GM12878 (cell line): ENCODE measurements at places on chromosomes 6 and 20.

DNA sequence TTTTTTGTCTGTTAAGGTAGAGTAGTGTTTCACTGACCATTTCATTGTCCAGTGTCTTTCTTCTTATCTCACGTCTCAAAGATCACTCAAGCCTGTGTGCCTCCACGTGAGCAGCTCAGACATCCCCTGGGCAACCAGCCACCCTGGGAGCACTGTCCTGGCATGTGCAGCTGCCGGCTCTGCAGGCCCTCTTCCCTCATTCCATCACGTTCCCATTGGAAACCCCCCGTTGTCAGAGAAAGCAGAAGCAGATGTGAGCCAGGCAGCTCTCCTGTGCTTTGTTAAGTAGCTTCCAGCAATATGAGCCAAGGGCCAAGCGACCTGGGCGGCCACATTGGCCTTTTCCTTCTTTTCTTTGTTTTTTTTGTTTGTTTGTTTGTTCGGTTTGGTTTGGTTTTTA lies 233.2 kb upstream of the SYNDIG1 start:
- DNase-seq: no peak

DNA sequence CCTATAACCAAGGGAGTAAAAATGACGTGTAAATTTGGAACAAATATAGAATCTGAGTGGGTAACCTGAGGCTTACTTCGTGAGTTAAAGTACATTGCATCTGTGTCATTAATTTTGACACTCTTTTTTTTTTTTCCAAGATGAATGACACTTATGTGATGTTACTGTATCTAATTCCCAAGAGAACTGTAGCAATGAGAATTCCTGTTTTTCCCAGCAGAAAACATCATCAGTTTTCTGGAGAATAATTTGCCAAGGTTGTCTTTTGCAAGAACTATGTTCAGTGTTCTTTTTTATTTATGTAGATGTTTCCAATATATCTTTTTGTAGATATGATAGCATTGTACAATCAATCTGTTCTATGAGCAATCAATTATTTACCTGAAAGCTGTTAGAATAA lies 283.6 kb downstream of the ARHGAP18 start:
- DNase-seq: no peak

GRCh38 chr20:48120120-48120519 lies 334.8 kb upstream of the SULF2 start:
- no peak for DNase-seq

GRCh38 chr6:79670789-79671188 lies 39.7 kb downstream of the SH3BGRL2 start:
- DNase-seq: no peak

- DNase-seq: no peak
Measured at GRCh38 chr6:130696806-130697205, 130.4 kb upstream of the SMLR1 start.

- no peak for DNase-seq
Measured at GRCh38 chr6:30554962-30555815, 1.1 kb downstream of the GNL1 start.

DNA sequence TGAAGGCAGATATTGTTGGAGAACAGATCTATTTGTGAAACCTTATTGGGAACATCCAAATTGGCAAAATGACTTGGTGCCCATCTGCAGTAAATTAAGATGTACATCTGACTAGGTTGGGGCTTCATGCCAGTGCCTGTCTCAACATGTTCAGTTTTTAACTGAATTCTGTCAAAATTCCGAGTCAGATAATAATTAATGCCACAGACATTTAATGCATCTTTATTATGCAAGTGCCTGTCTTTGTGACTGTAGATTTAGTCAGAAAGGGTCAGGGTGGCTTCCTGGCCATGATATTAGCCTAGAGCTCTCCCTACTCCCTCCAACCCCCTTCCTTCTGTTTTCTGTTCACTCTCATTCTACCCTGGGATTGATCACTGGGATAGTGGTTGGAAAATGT lies 199.3 kb upstream of the FLRT3 start:
- no peak for DNase-seq

DNA sequence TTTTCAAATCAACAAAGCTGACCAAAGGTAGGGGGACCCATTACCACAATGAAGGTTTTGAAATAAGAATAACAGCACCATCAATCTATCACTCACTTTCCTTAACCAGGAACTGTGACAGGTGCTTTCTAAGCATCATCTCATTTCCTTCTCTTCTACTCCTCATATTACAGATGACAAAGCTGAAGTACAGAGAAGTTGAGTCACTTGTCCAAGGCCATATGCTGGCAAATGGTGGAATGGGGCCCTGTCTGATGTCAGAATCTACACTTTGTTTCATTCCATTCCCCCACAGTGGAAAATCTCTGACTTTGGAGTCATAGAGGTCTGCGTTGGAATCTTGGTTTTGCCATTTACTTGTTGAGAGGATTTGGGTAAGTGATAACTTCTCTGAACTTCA lies 222.5 kb upstream of the LRFN2 start:
- DNase-seq: no peak

DNA sequence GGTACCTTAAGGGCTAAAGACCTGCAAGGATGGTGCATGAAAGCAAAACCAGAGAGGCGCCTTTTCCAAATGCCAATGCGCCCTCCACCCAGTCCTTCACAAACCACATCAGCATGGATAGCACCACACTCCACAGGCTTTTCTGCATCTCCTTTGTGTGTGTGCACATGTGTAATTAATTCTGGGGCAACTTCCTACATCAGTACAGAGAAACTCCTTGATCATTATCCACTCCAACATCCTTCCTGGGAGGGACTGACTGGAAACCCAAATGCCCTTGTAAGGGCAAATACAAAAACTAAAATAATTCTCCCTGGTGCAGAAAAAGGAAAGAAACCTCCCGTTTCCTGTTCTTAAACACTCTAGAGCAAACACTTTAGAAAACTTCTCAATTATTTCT lies 10.8 kb downstream of the SLC52A3 start:
- no peak for DNase-seq

DNA sequence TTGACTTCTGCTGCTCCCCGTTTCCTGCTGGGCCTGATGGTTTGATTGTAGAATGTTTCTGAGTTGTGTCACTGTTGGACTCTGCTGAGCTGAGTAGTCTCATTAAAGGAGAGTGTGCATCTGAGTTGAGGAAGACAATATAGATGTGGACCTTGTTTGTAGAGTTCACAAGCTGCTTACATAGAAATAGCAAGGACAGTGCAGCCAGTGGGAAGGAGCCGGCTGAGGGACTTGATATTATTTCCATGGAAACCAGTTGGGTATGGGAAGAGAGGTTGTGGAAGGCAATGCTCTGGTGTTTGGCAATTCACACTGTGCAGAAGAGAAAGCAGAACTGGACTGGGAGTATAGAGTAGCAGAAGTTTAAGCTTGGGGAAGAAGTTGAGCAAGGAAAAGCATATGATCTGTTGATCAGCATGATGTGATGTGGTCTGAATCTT lies 14.8 kb downstream of the IGF2R start:
- no peak for DNase-seq

GRCh38 chr6:11947063-11947462 lies 65.0 kb upstream of the HIVEP1 start:
- no peak for DNase-seq

DNA sequence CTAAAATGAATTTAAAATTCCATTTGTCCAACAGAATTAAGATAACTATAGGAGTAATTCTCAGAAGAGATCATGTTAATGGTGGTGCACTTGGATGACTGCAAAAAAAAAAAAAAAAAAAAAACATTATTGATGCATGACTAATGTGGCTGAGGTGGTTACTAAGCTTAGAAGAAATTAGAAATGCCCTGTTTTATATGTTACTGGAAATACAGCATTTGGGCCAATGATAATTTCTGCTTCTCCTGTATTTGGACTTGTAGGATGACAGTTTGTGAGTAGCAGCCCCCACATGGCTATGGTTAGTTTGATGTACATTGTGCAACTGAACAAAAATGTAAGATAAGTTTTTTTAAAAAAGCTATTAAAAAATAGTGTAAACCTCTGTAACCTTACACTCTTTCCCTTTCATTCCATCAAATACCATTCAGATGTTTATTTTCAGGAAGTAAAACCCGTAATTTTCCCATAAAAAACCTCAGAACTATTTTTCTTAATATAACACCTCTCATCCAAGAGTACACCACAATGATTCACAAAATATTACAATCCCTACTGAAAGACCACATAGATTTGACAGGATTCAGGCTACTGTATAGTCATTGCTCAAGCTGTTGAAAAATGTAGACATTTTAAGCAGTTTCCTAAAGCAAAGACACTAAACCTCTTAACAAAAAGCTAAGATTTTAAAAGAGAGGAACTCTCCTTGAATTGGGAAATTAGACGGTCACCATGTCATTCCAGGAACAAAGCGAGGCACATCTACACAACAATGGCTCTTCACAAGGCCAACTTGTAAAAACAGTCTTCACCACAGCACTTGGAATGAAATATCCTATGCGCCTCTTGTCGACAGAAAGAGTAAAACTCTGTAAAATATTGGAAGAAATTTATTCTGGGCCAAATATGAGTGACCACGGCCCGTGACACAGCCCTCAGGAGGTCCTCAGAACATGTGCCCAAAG lies 83.0 kb downstream of the WDR27 start:
- DNase-seq: no peak

DNA sequence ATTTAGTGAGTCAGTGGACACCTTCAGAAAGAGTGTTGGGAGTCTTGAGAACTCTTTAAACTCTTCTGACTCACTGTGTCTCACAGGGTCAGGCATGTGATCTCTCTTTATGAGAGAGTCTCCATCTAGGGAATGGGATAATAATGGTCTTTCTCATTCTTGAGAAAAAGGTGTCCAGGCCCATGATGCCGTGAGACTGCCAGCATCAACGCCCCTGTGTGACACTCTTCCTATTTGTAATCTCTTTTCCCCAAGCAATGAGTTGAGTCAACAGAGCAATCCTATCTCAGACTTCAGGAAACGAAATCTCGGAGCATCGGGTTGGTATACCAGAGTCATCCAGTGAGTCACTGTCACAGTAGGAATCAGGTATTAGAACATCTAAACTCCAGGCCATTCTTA lies 82.3 kb upstream of the BMP2 start:
- DNase-seq: no peak
